Peyer's patch (tissue), 4 donors: ENCODE measurements at places on chromosomes 5 and 9. TPM values are rescaled to one million over a fixed set of nuclear protein-coding genes. Genes with fewer than 3 reads are reported as not detected.

ACOT12 gene
- total RNA-seq, result 6.5 TPM

SETX gene
- 49.7 TPM for total RNA-seq

PCDHGA3 gene
- total RNA-seq, result 1.7 TPM

LURAP1L gene
- 14.9 TPM for total RNA-seq

PCSK1 gene
- total RNA-seq, result 4.7 TPM

AKNA gene
- 79.4 TPM for total RNA-seq

PCDHB13 gene
- 0.35 TPM for total RNA-seq

ADRB2 gene
- total RNA-seq, result 0.85 TPM

SLC25A2 gene
- total RNA-seq, result 1.1 TPM

LCN9 gene
- not detected for total RNA-seq

ARPC5L gene
- 16.1 TPM for total RNA-seq

KIF3A gene
- total RNA-seq, result 32.2 TPM
